ELR (cell line): ENCODE measurements at places on chromosomes 1 and 21.

- DNase-seq = no peak
Measured at GRCh38 chr1:167898578-167899222, 15.2 kb downstream of the ADCY10 start.

DNA sequence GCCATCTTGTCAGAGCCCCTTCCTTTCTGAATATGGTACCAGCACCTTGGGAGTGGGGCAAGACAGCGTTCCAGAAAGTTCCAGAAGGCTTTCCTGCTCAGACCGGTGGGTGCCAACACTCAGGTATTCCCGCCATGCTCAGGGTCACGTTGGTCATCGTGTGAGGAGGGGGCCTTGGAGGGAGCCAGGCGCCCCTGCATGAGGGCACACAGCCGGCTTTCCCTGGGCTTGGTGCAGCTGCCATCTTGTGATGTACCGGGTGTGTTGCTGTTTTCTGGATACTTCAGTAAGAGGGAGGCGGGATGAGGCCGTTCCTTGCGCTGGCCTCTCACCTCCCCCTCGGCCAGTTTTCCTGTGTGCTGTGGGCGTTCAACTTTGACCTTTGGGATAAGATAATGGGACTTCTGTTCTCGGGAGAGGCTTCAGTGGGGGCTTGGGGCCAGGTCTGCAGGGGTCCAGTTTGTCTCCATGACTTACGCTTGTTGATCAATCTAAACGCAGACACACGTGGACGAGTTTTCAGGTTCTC, 69.7 kb downstream of the PRDM16 start:
- DNase-seq = no peak

GRCh38 chr1:94456736-94457135, 38.5 kb downstream of the ABCD3 start:
- peak; percentile 56 for DNase-seq

- DNase-seq = no peak
Measured at GRCh38 chr1:61338899-61339298, 256.5 kb downstream of the NFIA start.

DNA sequence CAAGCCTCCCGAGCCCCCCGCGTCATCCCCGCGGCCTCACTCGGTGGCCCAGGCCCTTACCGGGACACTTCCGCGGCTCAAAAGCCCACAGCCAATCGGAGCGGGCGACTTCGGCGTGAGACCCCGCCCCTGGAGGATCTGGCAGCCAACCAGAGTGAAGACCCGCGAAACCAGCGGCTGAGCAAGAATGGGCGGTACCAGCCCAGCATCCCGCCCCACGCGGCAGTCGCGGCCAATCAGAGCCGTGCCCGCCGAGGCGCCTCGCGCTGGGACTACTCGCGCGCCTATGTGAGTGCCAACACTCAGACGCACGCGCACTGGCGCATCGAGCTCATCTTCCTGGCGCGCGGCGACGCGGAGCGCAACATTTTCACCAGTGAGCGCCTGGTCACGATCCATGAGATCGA, 22.5 kb downstream of the DISP3 start:
- no peak for DNase-seq

GRCh38 chr1:151356696-151357095, 9.6 kb upstream of the RFX5 start:
- DNase-seq = no peak

- DNase-seq = no peak
Measured at GRCh38 chr1:84675106-84675505, 15.2 kb downstream of the SSX2IP start.

GRCh38 chr1:19113697-19114092, 96.4 kb downstream of the UBR4 start:
- peak; percentile 56 for DNase-seq

DNA sequence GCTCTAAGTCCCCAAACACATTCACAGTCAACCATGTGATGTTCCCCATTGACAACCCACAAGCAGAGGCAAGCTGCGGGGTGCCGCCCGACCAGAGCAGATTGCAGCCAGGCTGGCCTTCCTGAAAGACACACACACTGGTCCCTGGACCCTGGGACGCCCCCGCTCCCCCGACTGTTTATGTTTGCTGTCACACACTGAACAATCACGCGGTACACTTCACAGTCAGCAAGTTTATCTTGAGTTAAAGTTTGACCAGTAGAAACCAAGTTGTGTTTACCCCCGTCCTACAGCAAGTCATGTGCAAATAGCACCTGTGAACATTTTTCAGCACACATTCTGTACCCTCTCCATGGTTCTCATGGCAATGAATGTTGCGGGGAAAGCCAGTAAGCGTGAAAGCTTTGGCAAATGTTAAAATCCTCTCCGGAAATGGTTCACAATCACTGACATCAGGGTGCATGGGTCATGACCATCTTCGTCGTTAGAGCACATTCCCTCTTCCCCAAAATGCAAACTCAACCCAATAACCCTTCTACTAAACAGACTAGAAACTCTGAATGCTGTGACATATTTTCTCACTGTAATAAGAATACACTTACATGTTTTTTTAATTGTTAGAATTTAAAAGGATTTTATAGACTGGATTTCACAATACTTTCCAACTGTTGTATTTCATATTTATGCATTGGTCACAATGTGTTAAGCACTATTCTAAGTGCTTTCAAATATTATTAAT, 33.3 kb upstream of the IRF2BP2 start:
- no peak for DNase-seq

DNA sequence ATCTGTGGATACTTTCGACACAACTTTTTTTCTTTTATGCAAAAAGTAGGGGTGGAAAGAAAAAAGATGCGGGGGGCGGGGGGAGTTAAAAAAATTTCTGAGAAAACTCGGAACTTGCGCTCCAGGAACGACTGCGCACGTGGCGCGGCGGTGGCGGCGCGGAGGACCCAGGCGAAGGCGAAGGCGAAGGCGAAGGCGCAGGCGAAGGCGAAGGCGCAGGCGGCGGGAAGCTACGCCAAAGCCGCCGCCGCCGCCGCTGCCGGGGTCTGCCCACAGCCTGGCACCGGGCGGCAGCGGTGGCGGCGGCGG, 208 bp upstream of the BARHL2 start:
- DNase-seq = no peak

DNA sequence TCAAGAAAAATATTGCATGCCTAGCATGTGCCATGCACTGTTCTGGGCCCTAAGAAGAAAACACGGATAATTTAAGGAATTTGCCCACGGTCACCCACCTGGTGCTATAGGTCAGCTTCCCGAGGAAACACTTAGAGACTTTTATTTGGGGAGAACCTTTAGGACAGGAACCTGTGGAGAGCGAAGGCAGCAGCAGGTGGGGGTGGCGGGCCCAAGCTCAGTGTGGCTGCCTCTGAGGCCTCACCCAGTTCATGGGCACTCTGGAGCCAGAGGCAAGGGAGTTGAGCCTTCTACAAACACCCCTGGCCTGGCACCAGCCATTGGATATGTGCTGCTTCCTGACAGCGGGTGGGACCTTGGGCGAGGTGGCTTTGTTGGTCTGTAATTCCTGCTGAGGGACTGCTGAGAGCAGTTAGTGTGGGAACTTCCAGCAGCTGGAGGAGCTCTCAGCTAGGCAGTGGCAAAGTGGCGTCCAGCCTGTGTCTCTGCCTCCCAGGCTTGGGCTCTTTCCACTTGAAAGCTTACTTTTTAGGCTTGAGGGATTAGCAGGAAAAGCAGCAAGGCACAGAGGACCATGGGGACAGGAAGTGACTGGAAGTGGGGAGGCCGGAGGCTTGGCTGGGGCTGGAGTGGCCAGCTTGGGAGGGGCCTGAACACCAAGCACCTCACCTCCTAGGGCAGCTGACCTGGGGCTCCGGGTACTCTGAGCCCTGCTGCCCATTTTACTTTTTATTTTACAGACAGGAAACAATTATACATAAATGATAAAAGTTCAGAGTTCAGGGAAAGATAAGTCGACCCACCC, 19.1 kb downstream of the MRPL37 start:
- no peak for DNase-seq

DNA sequence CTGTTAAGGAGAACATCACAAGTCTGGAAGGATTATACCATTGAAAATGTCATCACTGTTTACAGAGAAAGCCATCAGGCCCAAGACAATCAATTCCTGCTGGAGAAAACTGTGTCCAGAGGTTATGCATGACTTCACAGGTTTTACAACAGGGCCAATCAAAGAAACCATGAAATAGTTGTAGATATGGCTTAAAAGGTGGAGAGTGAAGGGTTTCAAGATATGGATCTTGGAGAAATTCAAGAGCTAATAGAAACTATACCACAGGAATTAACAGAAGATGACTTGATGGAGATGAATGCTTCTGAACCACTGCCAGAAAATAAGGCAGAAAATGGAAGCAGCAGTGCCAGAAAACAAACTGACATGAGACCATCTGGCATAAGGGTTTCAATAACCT, 30.2 kb downstream of the USP1 start:
- no peak for DNase-seq

DNA sequence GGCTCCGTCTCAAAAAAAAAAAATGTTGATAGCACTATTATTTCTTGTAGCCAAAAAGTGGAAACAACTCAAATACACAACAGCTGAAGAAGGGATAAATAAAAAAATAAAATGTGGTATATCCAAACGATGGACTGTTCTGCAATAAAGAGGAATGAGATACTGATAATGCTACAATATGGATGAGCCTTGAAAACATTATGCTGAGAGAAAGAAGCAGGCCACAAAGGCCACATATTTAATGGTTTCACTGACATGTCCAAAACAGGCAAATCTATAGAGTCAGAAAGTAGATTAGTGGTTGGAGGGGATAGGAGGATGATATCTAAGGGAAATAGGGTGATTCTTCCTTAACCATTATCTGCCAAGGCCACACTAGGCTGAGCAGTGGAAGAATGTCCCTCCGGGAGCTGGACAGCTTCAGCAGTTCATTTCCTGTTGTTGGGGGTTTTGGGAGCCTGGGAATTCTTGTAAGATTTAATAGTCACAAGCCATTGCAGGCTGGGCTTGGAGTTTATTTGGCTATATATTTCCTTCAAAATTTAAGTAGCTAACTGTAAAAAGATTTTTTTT, 53.5 kb downstream of the ST3GAL3 start:
- DNase-seq = no peak

DNA sequence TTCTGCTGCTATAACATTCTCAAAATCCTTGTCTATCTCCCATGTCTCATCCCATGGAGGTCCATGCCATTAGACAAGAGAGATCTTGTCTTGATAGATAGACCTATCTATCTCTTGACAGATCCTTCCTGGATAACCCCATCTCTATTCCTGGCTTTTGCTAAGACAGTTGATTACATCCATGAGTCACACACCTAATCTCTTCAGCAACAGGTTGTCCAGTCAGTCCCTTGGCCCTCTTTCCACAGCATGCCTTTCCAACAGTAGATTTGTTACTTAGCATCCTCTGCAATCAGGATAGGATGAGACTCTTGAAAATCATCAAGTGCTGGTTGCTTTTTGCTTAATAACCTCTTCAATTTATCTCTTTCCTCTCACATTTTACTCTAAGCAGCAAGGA, 46.6 kb downstream of the TRMT1L start:
- DNase-seq = no peak

GRCh38 chr1:176735201-176735600, 272.2 kb downstream of the PAPPA2 start:
- DNase-seq = no peak

GRCh38 chr1:168146626-168147025, 9.9 kb upstream of the GPR161 start:
- DNase-seq = no peak

DNA sequence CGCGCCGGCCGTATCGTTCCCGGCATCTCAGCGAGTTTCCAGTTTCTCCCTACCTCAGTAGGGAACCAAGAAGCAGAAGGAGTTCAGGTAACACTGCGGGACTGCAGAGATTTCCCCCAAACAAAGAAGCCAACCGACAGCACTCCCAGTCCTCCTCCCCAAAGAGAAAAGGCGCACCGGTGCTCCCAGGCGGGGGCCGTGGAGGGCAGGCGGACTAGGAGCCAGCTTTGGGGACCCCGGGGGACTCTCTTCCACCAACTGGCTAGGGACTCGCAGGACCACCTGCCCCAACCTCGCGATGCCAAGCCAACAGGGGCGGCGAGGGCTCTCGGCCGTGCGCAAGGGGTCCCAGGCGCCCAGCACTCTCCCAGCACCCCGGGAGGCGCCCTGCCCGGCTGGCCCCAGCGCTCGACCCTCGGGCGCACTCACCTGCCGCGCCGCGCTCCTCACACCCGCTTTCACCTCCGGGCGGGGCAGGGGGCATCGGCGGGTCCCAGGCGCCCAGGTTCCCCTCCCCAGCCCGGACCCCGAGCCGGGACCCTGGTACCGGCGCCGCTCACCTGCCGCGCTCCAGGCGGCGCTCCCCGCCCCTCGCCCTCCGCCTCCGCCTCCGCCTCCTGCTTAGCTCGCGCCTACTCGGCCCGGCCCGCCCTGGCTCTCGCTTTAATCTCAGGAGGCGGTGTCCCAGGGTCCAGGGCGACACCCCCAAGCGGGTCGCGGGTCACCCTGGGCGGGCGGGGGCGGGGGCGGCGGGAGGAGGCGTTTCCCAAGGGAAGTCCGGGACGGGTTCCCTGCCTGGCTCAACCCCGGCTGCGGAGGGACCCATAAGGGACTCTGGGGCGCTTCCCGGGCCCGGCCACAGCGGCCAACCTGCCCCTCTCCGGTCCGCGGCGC, at the start of gene TMPRSS2:
Gene TMPRSS2, minus strand, starts transcription at position 638 of the 894 bp plus-strand sequence. CDS start 10,025 bp downstream, outside the sequence.
- no peak for DNase-seq

DNA sequence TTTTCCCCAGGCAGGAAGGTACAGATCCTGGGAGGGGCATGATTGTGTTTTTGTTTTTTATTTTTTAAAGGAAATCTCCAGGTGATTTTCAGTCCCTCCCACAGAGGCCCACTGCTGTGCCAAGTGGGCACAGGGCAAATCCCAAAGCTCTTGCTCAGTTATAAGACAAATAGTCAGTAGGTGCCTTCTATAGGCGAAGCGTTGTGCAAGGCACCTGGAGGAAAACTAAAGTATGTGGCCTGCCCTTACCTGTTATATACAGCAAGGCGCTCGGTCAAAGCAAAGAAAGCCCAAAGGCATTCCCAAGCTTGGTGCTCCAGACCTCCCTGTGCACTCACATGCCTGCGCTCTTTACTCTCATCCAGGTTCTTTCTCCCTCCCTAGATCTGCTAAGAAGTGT, 81.0 kb downstream of the KCNJ15 start:
- DNase-seq = no peak

DNA sequence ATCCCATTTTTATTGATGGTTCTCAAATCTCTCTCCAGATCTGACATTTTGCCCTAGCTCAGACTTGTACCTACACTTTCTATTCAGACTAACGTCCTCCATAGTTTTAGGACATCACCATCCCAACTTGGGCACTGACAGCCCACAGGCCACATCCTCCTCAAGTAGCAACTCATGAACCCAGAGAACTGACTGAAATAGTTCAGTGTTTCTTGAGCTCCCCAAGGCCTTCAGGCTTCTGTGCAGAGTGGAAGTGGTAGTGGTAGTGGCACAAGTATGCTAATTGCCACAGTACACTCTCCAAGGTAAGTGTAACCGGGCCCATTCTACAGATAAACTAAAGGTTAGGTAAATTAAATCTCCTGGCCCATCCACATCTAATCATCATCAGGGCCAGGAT, 112.6 kb downstream of the SLC45A1 start:
- DNase-seq = no peak

DNA sequence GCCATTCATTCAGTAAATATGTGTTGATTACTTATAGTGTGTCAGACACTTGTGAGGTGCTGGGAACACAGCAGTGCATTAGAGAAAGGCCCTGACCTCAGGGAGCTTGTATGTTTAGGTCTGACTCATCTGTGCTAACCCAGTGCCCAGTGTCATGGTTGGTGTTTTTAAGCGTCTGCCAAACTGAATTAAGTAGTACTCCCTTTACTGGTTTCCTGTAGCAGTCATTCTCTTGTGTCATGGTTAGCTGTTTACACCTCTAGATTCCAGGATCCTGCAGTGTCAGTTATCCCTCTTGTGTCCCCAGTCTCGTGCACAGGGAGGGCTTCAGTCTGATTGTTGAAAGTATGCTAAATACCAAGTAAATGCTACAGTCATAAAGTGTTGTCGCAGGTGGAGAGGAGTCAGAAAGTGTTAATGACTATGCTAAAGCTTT, 14.2 kb downstream of the UCK2 start:
- DNase-seq = peak; percentile 81
